ENCODE measurements at places on chromosomes 6 and 20.

- DNase-seq = no peak
Observed at GRCh38 chr20:4567170-4567569, 154.5 kb upstream of the PRND start.

GRCh38 chr6:81237226-81237625, 515.3 kb downstream of the TENT5A start:
- no peak for DNase-seq

- DNase-seq = peak; percentile 32
Observed at GRCh38 chr20:13261460-13262301, 40.6 kb downstream of the ISM1 start.

GRCh38 chr20:24978513-24978912, 14.0 kb downstream of the APMAP start:
- no peak for DNase-seq

DNA sequence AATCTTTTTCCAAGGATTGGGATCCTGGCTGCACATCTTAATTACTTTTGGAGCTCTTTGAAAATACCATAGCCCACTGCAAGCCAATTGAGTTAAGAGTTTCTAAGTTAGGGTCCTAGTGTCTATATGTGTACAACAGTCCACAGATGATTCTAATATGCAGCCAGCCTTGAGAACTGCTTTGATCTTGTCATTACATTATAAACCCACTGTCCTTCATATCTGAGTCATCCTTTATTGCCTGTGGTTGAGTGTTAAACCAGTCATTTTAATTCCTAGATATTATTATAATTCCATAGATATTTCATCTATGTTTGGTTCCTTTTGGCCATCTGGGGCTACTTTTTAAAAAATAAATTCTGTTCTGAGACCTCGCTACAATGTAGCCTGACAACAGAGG, 24.1 kb downstream of the MCM8 start:
- no peak for DNase-seq

- DNase-seq = peak; percentile 24
Observed at GRCh38 chr20:63830841-63831588, at the start of gene ZBTB46. Gene ZBTB46, minus strand, starts transcription at chr20:63831264. Its CDS starts 40,507 bp downstream, at chr20:63790757.

DNA sequence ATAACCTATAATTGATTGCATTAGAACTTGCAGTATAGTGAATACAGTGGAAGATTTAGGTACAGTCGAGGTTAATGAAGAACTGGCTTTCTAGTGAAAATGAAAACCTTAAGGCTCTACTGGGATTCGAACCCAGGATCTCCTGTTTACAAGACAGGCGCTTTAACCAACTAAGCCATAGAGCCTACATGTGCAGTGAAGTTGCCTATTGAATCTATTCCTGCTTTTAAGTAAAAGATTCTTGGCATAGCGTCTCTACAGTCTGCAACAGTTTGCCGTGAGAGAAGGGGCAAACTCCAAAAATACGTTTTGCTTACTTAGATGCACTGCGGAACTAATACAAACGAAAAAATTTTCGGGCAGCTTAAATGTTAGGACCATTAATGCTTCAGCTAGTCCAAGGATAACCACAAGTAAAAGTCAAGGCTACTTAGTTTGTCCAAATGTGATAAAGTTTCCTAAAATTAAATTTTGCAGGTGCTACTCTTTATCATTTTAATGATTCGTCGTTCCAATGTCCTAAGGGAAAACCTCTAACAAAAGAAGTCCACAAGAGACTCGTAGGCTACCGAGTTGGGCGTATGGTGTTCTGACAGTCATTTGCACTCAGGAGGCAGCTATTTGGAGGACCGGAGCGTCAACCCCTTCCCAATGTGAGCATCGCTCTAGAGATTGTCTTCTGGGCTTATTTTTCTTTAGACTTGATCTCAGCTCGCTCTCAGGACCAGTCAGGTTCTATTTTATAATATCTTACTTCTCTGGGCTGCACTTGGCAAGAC, 31.3 kb upstream of the ZSCAN23 start:
- DNase-seq = no peak

DNA sequence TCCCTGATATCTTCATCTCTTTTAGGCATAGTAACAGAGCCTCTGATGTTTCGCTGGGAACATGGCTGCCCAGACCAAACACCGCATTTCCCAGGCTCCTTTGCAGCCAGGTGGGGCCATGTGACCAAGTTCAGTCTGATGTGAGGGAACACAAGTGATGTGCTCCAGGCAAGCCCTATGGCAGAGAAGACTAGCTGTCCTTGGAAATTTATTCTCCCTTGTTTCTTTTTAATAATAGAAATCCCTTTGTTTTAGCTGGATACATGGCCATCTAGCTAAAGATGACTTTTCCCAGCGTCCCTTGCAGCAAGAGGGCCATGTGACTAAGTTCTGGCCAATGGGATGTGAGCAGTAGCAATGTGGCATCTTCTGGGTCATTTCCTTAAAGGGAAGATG, 30.8 kb downstream of the SLC2A10 start:
- DNase-seq = no peak

DNA sequence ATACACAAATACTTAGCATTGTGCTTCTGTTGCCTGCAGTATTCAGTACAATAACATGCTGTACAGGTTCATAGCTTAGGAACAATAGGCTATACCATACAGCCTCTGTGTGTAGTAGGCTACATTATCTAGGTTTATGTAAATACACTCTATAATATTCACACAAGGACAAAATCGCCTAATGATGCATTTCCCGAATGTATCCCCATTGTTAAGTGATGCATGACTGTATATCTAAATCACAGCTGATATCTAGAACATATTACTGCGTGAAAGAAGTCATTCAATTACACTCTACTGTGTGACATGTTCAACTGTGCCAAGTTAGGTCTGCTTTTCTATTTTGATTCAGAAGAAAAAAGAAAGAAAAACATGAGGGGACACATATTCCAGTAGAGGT, 633.5 kb downstream of the RFPL4B start:
- no peak for DNase-seq

DNA sequence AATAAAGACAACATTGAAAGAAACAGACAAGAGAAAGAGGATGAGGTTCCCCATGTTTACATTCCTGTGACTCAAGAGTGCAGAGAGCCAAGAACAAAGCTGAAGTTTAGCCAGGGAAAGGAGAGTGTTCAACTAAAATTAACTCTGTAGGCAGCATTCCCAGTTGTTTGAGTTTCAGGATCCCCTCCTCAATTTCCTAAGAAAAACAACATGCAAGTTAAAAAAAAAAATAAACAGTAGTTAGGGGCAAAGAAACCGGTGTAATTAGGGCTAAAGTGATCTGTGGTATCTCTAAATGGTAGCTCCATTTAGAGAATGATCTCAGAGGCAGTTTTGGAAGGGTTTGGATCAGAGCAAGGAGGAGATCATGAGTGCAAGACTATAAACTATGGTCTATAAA, 30.9 kb upstream of the RAB23 start:
- DNase-seq = no peak

DNA sequence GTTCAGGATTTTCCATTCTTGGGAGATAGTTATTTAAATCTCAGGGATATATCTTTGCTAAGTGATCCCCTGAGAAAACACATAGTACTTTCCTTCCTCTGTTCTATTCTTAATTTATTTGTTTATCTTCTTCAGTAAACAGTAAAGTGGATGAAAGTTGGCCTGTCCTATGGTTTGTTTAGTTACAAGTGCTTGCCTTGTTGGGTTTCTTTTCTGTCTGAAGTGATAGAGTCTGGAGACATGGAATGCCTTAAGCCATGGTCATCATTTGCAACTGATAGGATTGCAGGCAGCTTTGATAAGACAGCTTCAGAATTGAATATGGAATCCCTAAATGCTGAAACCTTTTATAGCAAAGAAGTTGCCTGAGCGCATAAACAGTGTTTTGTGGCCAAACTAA, 4.9 kb downstream of the ADGRG6 start:
- DNase-seq = no peak

DNA sequence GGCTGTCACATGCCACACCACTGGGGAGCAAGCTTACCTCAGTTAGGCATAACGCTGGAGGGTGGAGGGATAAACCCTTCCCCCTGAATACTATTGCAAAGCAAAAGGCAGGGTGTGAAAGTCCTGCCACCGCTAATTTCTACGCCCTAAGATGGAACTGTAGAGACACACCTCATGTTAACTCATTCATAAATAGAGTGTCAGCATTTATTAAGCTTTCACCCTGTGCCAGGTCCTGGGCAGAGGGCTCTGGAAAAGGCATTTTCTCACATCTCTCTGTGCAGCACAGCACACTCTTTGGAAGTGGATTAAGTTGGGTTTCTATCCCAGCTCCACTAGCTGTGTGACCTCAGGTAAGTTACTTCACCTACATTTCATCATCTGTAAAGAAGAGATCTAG, 21.8 kb downstream of the TMEM14B start:
- no peak for DNase-seq

DNA sequence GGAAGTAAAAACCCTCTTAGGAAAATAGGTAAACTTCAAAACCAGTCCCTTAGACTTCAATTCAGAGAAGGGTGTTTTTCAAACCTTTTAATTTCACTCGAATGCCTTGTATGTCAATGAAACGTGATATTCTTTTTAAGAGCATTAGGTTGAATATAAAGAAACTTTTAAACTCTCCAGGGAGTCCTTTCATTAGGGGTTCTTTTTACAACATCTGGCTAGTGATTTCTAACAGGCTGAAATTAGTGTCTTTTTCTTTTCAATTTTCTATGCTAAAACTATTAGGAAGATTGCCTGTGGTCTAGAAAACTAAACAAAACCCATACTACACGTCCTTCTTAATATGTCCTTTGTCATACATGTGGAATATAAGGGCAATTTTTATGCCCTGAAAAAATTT, 569.7 kb upstream of the CITED2 start:
- no peak for DNase-seq

- no peak for DNase-seq
Observed at GRCh38 chr6:81362246-81362645, 390.2 kb downstream of the TENT5A start.

DNA sequence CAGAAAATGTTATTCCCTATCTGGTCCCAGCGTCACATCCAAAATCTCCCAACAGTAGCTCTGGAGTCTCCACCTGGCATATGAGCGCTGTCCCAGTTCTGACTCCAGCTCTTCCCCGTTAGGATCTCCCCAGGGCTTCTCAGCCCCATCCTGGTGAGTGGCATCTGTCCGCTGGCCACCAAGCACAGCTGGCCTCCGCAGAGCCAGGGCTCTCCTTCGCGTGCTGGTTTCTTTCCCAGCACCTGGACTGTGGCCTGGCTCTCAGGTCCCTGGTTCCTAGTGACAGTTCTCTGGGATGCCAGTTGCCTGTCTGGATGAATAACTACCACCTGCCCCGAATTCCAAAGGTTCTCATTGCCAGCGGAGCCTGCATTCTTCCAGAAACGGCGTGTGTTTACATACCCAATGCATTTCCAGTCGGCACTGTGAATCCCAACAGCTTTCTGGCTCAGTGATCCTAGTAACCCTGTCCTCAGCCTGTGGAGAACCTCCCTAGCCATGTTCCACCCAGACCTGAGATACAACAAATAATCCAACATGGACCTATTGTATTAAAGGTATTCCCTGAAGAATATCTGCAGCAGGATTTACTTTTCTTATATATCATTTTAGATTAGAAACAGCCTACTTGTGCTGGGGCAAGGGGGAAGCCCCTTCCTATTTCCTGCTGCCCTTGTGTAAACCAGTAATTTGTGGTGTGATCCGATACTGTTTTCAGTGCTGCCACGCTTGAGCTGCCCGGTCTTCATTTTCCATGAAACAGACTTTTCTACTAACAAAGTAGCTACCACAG, 69.9 kb upstream of the PDE10A start:
- DNase-seq = no peak

DNA sequence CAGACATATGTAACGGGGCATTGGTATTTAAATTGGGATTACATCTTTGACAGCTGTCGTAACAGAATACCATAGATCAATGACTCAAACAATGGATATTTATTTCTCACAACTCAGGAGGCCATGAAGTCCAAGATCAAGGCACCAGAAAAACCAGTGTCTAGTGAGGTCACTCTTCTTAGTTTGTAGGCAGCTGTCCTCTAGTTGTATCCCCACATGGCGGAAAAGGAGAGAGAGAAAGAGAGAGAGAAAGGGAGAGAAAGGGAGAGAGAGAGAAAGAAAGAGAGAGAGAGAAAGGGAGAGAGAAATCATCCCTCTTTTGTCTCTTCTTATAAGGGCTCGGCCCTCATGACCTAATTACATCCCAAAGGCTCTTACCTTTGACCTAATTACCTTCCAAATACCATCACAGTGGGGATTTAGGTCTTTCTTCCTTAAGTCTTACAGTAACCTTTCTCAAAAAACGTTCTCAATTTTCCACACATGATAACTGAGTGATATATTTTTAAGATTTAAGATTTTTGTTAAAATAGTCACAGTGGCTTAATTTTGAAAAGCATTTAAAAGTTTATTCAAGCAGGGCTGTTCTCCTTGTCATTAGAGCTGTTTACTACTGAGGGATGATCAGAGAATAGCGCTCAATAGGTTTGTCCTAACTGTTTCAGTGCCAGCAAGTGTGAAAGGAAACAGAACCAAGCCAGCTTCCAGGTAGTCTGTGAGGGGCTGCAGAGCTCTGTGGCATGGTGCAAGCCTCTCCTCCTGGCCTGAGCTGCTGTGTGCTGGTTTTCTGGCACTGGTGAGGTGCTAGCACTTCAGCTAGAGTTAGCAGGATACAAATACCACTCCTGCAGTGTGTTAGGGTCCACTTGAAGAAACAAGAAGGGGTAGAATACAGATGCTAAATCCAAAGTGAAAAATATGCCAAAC, 79.0 kb downstream of the IMPG1 start:
- DNase-seq = no peak

DNA sequence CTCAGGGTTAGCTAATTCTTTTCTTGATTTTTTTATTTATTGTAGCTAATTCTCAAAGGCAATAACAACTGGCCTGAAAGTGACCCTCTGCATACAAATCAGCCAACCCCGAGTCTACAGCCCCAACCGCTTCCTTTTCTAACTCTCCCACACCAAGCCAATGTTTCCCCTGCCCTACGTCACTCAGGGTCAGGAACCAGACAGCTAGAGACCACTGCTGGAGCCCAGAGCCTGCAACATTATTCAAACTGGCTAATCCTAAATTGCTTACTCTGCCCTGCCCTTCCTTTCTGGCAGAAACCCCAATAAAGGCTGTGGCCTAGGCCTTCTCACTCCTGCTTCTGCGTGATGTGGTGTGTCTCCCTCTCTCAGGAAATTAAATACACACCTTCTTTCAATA, 320.7 kb downstream of the CBLN4 start:
- no peak for DNase-seq

DNA sequence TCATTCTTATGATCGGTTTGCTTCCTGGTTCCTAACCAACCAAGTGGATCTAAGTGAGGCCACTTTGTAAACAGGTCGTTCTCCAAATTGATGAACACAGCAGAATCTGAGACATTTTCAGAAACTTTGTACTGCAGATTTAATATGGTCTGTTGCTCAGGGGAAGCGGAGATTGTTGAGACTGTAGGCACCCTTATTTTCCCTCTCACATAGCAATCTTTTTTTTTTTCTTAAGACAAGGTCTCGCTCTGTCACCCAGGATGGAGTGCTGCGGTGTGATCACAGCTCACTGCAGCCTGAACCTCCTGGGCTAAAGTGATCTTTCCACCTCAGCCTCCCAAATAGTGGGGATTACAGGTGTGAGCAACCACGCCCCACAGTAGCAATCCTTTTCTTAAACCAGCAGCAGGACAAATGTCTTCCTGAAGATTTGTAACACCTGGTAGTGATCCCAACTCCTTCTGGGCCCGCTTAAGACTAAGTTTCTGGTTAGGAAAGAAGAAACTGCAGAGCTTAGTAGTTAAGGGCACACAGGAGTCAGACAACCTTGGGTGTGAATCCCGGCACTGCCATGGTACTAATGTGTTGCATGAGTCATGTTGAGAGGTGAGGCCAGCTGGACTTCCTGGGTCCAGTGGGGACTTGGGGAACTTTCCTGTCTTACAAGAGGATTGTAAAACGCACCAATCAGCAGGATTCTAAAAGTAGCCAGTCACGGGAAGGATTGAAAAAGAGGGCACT, 48.4 kb upstream of the EZR start:
- no peak for DNase-seq

GRCh38 chr20:10532361-10532760, 97.3 kb downstream of the SLX4IP start:
- DNase-seq = no peak

All from stimulated activated CD8-positive, alpha-beta memory T cell treated with anti-CD3 and anti-CD28 coated beads, Interleukin-15, amount 100 ng/mL, for 24 hours (primary cell).